ENCODE measurements at places on chromosomes 11 and 22. TPM values are rescaled to one million over a fixed set of nuclear protein-coding genes. Genes with fewer than 3 reads are reported as not detected.

DNA sequence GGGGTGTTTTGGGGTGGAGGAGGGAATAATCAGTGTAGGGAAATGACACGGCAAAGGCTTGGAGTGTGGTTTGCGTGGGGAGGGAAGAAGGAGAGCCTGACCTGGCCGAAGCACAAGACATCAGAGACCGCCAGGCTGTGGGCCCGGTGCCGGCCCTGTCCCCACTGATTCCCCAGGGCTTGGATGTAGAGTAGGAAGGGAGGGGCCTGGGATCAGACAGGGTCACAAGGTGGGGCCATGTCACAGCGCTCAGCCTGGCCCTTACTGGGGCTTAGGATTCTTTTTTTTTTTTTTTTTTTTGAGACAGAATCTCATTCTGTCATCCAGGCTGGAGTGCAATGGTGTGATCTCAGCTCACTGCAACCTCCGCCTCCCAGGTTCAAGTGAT, 9.8 kb downstream of the PICK1 start:
- H3K4me1 ChIP-seq, result no peaks in the 10 kb centered on the region
- no peaks in the 10 kb centered on the region for H3K27me3 ChIP-seq
- no peak overlapping the region for H3K4me3 ChIP-seq
- no peaks in the 10 kb centered on the region for H3K36me3 ChIP-seq

P4HA3 gene
- total RNA-seq, result 4.5 TPM

DNA sequence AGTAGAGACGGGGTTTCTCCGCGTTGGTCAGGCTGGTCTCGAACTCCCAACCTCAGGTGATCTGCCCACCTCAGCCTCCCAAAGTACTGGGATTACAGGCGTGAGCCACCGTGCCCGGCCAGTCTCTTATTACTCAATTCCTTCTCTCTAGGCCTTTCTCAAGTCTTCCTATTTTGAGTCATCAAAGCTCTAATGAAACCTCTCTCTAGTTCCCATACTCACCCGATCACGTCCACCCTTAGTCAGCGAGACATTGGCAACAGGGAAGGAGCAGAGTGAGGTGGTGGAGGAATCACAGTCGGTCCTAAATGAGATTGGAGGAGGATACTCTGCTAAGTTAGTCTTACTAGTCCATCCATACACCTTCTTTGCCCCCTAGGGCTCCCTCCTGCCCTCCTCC, 5.0 kb downstream of the BSCL2 start:
- H3K4me3 ChIP-seq, result no peak overlapping the region
- no peak for DNase-seq

- H3K27me3 ChIP-seq, result no peaks in the 10 kb centered on the region
- H3K4me1 ChIP-seq, result peaks cover 29% of the 10 kb centered on the region
- no peak for DNase-seq
- no peak overlapping the region for H3K27ac ChIP-seq
- H3K36me3 ChIP-seq, result peaks cover 23% of the 10 kb centered on the region
- no peak overlapping the region for H3K4me3 ChIP-seq
These were observed 17.5 kb downstream of the EXT2 start for GRCh38 chr11:44113018-44113417.

- H3K4me1 ChIP-seq, result peaks cover 13% of the 10 kb centered on the region
- no peak within 1 kb of the TSS for H3K27ac ChIP-seq
- peaks cover 52% of the 10 kb centered on the region for H3K27me3 ChIP-seq
- no peaks in the 10 kb centered on the region for H3K36me3 ChIP-seq
- H3K4me3 ChIP-seq, result peak within 1 kb of the TSS; percentile 83
- no peak for DNase-seq
These were observed at the start of gene WNT11 for GRCh38 chr11:76206327-76207081. WNT11 (minus strand) TSS chr11:76206502; CDS start chr11:76206407, 95 bp downstream.

- H3K4me1 ChIP-seq, result no peaks in the 10 kb centered on the region
- no peak for DNase-seq
- H3K27ac ChIP-seq, result no peak overlapping the region
- H3K4me3 ChIP-seq, result no peak overlapping the region
These were observed 767.5 kb downstream of the JRKL start for GRCh38 chr11:97157221-97157740.

SLC5A12 gene
- not detected for total RNA-seq

RRP7A gene
- total RNA-seq, result 87.8 TPM

OTOG gene
- total RNA-seq, result not detected

- H3K4me1 ChIP-seq, result peaks cover 67% of the 10 kb centered on the region
- peak; percentile 42 for DNase-seq
- H3K4me3 ChIP-seq, result peak overlapping the region; percentile 43
- peaks cover 4% of the 10 kb centered on the region for H3K36me3 ChIP-seq
- H3K27me3 ChIP-seq, result no peaks in the 10 kb centered on the region
These were observed 389.1 kb downstream of the AASDHPPT start for GRCh38 chr11:106466521-106467080.

GRCh38 chr11:113242767-113243397, 71.5 kb upstream of the TTC12 start:
- peak overlapping the region; percentile 84 for H3K4me3 ChIP-seq
- H3K27ac ChIP-seq, result peak overlapping the region; percentile 64
- peaks cover 15% of the 10 kb centered on the region for H3K27me3 ChIP-seq

BARX2 gene
- total RNA-seq, result not detected

GRCh38 chr11:128628686-128629085, 41.3 kb upstream of the ETS1 start:
- no peak overlapping the region for H3K4me3 ChIP-seq
- peaks cover 20% of the 10 kb centered on the region for H3K4me1 ChIP-seq
- H3K27me3 ChIP-seq, result peaks cover 1% of the 10 kb centered on the region
- H3K27ac ChIP-seq, result no peak overlapping the region
- no peak for DNase-seq

DDX25 gene
- total RNA-seq, result not detected

DNA sequence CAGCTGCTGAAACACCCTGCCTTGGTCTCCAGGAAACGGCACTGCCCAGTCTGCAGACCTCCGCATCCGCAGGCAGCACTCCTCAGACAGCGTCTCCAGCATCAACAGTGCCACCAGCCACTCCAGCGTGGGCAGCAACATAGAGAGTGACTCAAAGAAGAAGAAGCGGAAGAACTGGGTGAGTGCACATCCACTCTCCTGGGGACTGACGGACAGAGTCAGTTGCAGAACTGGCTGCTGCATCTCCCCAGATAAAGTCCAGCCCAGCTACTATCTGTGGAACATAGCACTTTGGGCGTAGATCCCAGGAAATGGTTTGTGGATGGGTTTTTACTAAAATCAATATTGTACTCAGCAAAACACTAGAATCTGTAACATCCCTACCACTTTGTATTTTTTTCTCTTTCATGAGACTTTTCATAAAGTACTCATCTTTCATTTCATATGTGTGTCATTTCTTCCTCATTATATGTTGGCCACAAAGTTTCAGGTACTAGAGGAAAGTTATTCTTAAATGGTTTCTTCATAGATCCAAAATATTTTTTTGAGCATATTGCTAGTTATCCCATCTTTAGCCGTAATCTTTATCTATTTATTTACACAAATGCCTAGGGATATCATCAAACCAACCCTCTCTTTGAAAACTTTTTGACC, 80.1 kb downstream of the DBX1 start:
- no peaks in the 10 kb centered on the region for H3K4me1 ChIP-seq
- no peak for DNase-seq
- no peak overlapping the region for H3K4me3 ChIP-seq
- peaks cover 3% of the 10 kb centered on the region for H3K27me3 ChIP-seq
- peaks cover 67% of the 10 kb centered on the region for H3K36me3 ChIP-seq
- H3K27ac ChIP-seq, result no peak overlapping the region

DNA sequence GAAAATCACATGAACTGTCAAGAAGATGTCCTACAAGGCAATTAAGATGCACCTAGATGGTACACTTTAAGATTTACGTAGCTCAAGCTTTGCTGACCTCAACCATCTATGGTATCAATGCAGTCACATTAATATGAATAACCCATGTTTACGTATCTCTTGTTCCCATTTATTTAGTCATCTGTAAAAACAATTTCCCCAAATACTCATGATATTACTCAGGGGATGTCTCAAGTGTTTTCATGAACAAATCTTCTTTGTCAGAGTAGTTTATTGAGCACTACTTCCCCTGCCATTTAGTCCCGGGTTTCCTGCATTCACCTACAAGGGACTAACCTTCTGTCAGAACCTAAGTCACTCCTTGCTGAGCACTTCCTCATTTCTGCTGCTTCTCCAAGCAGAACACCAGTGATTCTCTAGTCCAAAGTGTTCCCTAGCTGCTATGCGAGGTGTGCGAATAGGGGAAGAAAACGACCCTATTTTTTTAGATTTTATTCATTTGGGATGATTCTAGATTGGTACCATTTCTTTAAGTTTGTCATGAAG, 554.3 kb upstream of the LRRC4C start:
- H3K4me3 ChIP-seq, result no peak overlapping the region
- DNase-seq, result no peak
- no peaks in the 10 kb centered on the region for H3K36me3 ChIP-seq
- no peak overlapping the region for H3K27ac ChIP-seq
- H3K27me3 ChIP-seq, result no peaks in the 10 kb centered on the region

DNA sequence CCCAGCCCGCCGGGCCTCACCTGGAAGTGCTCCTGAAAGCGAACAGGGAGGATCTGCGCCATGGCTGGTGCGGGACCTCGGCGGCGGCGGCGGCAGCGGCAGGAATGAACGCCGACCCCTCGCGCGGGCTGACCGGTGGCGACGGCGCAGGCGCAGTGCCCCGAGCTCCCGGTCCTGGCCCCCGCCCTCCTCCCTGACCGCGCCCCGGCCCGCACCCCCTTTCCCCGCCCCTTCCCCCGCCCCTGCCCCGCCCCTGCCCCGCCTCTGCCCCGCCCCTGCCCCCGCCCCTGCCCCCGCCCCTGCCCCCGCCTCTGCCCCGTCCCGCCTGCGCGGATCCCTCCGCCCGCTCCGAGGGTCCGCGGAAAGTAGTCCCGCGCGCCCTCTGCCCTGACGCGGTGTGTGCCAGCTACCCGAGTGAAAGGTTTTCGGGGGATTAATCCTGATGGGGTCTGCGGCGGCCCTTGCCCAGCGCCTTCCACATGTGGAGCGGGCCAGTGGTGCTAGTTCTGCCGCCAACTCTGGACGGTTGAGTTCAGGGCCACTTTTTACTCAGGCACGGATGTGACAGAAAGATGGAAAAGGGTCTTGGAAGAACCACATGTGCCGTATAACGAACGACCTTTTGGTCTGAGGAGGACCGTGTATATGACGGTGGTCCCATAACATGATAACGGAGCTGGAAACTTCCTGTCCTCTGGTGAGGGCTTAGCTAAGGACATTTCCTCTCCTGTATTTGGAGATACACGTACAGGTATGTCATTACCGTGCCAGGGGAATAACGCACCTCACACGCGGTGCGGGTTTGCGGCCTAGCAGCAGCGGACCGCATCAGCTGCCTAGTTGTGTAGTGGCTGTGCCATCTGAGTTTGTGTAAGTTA, at the start of gene CLTCL1:
TSS of gene CLTCL1 (minus strand) at position 140 of the 878 bp plus-strand sequence. CDS start at position 62, 78 bp downstream.
- H3K4me3 ChIP-seq, result peak within 1 kb of the TSS; percentile 90
- peak within 1 kb of the TSS; percentile 70 for H3K27ac ChIP-seq
- H3K4me1 ChIP-seq, result peaks cover 51% of the 10 kb centered on the region
- H3K36me3 ChIP-seq, result no peaks in the 10 kb centered on the region
- H3K27me3 ChIP-seq, result peaks cover 10% of the 10 kb centered on the region

DNA sequence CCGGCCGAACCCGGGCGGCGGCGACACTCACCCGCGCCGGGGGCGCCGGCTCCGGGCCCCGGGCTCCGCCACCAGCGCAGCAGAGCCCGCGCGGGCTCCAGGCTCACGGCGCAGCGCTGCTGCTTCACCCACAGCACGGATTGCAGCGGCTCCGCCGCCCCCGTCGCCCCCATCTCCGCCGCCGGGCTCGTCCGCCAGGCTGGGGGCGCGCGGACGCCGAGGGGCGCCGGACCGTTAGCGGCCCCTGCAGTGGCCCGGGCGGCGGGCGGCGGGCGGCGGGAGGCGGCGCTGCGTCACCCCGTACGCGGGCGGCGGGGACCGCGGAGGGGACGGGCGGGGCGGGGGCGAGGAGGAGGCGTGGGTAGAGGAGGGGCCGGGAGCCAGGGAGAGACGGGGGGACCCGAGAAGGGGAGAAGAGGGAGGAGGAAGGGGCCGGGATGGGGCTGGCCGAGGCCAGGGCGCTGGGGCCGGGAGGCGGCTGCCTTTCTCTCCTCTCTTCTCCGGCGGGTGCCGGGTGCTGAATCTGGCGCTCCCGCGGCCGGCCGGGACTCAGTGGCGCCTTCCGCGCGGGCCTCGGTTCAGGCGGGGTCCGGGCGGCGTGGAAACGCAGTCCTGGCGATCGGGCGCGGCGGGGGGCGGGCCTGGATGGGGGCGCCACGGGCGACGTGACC, at the start of gene CERK:
TSS of gene CERK (minus strand) at position 277 of the 671 bp plus-strand sequence. CDS start at position 173, 104 bp downstream.
- H3K27me3 ChIP-seq, result 0 out of 2 replicates have a peak, but pooled peaks cover 1% of the 10 kb centered on the region
- no peaks in the 10 kb centered on the region for H3K36me3 ChIP-seq
- H3K27ac ChIP-seq, result peak within 1 kb of the TSS; percentile 75
- DNase-seq, result peak; percentile 52

CLCF1 gene
- 11.5 TPM for total RNA-seq

SLC22A8 gene
- total RNA-seq, result not detected

DNA sequence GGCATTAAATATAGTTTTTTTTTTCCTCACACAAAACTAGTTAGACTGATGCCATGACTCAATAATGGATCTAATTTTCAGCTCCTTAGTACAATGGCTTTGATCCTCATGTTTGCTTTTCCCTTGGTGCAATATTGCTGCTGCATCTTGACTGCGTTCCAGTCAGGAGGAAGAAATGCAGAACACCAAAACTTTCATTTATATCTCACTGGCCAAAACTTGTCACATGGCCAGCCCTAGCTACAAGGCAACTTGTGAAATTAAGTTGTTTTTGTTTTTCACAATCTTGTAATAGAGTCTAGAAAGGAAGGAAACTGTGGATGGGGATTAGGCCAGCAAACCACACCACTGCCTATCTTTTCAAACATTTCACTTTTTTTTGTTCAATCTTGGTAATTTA, 36.7 kb downstream of the SMC1B start:
- H3K4me3 ChIP-seq, result no peak overlapping the region
- H3K4me1 ChIP-seq, result no peaks in the 10 kb centered on the region
- H3K27me3 ChIP-seq, result peaks cover 18% of the 10 kb centered on the region
- no peak overlapping the region for H3K27ac ChIP-seq

DNA sequence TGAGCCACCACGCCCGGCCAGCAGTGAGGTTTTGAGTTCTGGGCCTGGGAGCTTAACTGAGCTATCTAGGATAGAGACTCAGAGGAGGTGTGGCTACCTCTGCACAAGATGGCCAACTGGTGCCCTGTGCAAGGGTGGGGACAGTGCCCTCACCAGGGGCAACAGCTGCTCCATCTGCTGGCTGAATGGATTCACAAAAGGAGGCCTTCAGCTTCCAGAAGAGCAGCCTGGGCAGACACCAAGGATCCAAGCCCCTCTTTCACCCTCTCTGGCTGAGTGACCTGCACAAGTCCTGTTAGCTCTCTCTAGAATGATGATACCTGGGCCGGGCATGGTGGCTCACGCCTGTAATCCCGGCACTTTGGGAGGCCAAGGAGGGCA, 33.5 kb upstream of the BAIAP2L2 start:
- peaks cover 18% of the 10 kb centered on the region for H3K4me1 ChIP-seq
- no peak overlapping the region for H3K27ac ChIP-seq
- DNase-seq, result no peak
- H3K36me3 ChIP-seq, result no peaks in the 10 kb centered on the region
- no peaks in the 10 kb centered on the region for H3K27me3 ChIP-seq

DNA sequence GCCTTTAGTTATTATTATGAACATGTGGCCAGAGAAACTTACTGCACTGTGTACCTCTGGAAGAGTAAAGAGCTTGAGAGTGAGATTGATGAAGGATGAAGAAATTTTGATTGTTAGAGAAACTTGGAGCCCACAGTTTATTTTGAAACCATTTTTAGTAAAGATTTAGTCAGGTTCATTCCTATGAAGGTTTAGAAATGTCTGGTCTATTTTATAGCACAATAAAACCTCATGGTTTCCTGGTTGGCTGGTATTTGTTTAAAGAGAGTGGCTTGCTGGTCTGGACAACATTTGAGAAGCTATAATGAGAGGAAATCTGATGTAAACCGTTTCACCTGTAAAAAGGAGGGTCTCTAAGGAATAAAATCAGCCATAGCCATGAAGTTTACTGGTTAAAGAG, 8.8 kb upstream of the PDE3B start:
- peaks cover 4% of the 10 kb centered on the region for H3K27me3 ChIP-seq
- no peak overlapping the region for H3K27ac ChIP-seq
- no peak overlapping the region for H3K4me3 ChIP-seq
- no peaks in the 10 kb centered on the region for H3K4me1 ChIP-seq
- no peaks in the 10 kb centered on the region for H3K36me3 ChIP-seq
- DNase-seq, result no peak

Data from HFFc6 (cell line).